ENCODE measurements at places on chromosomes 2 and 18.

DNA sequence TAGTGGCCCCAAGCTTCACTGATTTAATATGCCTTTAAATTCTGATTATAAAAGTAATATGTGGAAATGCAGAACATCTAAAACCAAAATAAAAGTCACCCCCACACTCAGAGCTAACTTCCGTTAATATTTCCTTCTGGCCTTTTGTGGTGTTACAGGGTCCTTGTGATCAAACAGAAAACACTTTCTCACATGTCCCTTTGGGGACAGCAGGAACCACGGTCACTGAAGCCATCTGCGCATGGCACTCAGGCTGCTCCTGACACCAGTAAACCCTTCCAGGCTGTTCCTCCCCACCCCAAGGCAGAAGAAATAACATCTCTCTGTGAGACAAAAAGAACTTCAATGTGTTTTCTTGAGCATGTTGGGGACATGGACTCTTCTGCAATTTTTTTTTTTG is 25.1 kb upstream of the GPR17 start:
- no peak for DNase-seq

DNA sequence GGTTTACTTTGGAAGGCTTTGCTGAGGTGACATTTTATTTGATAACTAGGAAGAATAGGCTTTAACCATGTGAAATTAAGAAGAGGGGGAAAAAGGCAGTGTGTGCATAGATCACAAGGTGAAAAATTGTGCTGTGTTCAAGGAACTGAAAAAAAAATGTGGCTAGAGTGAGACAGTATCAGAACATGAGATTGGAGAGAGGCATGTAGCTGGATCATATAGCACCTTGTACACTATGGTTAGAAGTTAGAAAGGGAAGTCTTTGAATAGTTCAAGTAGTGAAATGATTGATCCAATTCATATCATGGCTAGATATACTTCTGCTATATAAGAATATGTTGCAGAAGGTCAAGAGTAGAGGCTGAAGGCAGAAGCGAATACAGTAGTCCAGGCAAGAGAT is 12.3 kb upstream of the TNFRSF11A start:
- DNase-seq: no peak

- DNase-seq: no peak
Measured at GRCh38 chr2:13539296-13539695, 822.6 kb downstream of the TRIB2 start.

GRCh38 chr2:179711375-179711774 is 150.0 kb downstream of the ZNF385B start:
- no peak for DNase-seq
